ENCODE measurements at places on chromosomes 2 and 18.

DNA sequence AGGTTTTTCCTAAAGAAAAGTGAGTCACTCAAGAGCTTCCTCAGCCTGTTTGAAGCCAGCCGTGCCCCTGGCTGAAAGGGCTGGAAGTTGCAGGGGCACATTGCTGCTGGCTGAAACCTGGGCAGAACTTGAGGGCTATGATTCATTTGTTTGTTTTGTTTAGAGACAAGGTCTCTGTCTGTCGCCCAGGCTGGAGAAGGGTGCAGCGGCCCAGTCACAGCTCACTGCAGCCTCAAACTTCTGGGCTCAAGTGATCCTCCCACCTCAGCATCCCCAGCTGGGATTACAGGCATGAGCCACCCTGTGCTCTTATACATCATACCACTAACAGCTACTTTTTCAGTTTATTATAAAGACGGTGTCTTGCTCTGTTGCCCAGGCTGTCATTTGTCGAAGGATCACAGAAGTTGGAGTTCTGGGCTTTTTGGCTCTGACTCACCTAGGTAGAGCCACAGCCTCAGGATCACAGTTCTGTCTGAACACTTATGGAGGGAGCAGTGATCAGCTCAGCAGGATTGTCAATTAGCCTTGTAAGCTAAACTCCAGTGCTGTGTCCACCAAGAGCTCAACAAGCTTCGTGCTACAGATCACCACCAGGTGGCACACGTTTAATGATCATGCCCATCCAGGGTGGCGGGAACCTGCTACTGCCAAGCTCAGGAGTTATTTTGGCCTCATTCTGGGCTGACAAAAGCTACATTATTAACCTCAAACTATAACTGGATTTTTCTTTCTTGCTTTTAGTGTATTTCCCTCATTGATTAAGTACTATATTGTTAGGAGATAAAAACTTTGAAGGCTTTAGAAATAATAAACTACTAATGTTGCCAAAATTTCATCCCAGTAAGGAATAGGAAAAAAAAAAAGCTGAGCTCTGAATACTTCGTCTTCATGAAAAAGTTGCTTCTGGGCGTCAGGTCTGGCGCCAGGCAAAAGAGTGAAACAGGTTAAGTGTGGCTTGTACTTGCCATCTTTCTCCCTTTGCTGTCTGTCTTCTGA is 57.9 kb downstream of the ARHGEF33 start:
- DNase-seq, result peak; percentile 74

GRCh38 chr2:165567273-165567672 is 97.8 kb downstream of the CSRNP3 start:
- no peak for DNase-seq

- no peak for DNase-seq
These were observed 1653.8 kb upstream of the DDX18 start for GRCh38 chr2:116160657-116161056.

DNA sequence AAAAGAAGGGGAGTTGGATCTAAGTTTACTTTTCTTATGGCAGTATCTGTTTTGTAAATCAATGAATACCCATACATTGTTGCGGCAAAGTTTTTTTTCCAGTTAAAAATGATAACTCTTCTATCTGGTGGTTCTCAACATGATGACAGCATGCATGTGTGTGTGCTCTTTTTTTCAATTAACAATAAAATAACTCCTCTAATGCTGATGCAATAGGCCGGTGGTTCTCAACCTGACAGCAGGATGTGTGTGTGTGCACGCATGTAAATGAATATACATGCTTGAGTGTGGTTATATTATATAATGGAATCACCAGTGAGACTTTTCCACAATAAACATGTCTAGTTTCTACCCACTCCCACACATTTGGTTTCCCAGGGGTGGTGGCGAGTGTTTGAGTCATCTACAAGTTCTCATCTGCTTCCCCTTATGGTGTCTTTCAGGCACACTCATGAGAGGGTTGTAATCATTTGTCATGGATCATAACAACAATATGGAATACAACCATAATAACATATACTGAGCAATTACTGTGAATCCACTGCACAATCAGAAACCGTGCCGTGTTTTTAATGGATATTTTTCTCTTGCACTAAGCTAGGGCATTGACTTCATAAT is 31.2 kb downstream of the PARD3B start:
- DNase-seq, result no peak

- no peak for DNase-seq
These were observed 292.2 kb upstream of the MC4R start for GRCh38 chr18:60664736-60665135.

DNA sequence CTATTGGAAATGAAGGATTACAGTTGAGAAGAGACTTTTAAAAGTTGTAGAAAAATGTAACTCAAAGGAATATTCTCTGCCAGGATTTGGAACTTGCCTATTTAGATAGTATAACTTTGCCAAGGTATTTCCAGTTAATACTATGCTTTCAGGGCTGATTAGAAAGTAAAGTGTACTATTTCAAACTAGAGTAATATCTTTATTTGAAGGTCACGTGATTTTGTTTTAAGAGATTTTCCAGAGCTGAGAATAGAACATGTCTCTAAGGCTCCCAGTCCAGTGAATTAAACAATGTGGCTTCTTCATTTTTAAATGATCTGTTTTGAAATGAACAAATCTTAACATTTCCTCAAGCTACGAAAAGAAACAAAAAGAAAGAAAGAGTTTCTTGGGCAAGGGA is 53.9 kb downstream of the CCDC148 start:
- DNase-seq, result no peak

GRCh38 chr2:119207447-119207846 is 16.2 kb upstream of the STEAP3 start:
- no peak for DNase-seq

DNA sequence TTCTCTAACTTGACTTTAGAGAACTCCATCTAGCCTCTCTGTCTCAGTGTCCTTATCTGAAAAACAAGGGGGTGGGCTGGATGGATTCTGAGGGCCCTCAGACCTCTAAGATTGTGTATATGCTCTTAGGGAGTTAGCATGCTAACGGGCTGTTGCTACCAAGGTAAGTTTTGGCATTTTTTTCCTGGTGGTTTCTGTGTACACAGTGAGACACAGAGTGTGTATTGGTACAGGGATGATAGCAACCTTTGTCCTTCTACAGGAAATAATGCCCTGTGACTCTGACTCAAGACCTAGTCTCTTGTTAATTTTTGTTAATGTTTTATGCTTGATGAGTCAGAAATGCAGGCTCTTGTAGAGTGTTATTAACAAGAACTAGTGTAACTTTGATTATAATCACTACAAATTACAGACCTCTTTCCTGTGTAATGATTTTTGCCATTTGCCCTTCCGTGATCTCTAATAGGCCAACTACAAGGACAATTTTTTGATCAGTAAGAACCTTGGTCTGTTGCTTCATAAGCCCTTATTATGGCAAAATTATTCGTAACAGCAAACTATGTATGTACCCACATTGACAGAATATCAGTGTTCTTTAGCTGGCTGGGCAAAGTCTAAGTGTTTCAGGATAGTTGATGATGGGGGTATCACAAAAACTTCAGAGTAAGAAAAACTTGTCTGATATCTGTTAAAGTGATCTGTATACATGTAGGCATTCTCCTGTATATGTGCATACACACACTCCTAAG is 89.7 kb downstream of the SPTBN1 start:
- DNase-seq, result no peak

DNA sequence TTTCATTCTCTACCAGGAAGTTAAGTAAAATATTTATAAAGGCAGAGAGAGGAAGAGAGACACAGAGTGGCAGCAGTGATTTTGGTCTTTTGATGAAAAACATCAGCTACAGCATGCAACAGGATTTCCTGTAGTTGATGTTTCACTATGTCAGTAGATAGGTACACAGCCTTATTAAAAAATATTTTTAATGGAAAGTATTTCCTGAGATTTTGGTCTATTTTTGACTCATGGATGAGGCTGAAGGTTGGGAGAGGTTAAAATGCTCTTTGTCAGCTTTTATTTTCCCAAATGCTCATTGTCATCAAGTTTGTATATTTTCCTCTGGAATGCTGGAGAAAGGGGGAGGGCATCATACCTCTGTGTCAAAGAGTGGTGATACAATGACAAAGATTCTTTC is 1112.5 kb downstream of the CBLN2 start:
- no peak for DNase-seq

- peak; percentile 73 for DNase-seq
These were observed 11.7 kb upstream of the STK17B start for GRCh38 chr2:196183172-196183473.

GRCh38 chr2:120771111-120771780 is 35.6 kb downstream of the GLI2 start:
- no peak for DNase-seq

- no peak for DNase-seq
These were observed 39.7 kb downstream of the C2orf76 start for GRCh38 chr2:119326938-119327337.

DNA sequence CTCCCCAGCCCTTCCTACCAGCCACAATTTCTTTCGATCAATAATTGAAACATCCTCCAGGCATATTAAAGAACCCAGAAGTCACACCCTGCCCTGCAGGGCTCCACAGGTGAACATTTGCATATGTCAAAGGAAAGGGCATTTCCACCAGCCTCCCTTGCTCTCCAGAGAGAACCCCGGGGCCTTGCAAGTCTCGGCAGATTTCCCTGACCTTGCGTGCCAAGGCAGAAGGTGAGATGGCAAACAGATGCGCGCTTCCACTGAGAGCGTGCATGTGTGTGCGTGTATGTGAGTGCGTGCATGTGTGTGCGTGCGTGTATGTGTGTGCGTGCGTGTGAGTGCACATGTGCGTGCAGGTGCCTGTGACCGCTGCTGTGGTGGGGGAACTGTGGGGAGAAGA is 120.3 kb downstream of the INO80D start:
- no peak for DNase-seq

- no peak for DNase-seq
These were observed 96.1 kb upstream of the ZNF397 start for GRCh38 chr18:35144698-35145097.

GRCh38 chr18:8800445-8800844 is 95.1 kb downstream of the MTCL1 start:
- no peak for DNase-seq

DNA sequence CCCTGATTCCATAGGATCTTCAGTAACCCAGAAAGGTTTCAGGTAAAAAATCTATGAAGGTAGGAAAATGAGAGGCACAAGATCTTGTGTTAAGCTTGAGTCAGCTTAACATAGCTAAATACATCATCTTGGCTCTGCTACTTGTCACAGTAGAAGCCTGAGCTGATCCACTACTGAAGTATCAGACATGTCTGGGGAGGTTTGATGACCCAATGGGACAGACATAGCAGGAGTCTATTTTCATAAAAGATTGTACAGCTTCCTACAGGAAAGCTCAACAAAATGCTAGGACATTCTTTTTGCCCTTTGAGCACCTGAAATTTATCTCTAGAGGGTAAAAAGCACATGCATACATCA is 84.3 kb upstream of the FSHR start:
- DNase-seq, result no peak

DNA sequence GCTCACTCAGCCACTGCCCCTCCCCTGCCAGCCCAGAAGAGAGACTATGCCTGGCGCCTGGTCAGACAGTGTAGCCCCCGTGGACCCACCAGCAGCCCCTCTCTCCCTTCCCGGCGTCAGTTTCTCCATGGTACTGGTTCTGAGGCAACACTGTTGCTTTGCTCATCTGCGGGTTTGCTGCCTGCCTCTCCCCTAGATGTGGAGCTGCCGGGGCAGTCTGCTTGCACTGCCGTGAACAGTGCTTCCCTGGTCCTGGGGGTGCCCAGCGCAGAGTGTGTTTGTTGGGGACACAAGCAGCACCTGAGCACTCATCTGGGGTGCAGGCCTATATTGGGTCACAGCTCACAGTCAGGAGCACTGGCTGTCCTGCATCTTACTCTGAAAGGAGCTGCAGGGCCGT is 309.9 kb downstream of the NDUFA10 start:
- no peak for DNase-seq

- no peak for DNase-seq
These were observed 1103.3 kb upstream of the NRXN1 start for GRCh38 chr2:52135235-52135634.

DNA sequence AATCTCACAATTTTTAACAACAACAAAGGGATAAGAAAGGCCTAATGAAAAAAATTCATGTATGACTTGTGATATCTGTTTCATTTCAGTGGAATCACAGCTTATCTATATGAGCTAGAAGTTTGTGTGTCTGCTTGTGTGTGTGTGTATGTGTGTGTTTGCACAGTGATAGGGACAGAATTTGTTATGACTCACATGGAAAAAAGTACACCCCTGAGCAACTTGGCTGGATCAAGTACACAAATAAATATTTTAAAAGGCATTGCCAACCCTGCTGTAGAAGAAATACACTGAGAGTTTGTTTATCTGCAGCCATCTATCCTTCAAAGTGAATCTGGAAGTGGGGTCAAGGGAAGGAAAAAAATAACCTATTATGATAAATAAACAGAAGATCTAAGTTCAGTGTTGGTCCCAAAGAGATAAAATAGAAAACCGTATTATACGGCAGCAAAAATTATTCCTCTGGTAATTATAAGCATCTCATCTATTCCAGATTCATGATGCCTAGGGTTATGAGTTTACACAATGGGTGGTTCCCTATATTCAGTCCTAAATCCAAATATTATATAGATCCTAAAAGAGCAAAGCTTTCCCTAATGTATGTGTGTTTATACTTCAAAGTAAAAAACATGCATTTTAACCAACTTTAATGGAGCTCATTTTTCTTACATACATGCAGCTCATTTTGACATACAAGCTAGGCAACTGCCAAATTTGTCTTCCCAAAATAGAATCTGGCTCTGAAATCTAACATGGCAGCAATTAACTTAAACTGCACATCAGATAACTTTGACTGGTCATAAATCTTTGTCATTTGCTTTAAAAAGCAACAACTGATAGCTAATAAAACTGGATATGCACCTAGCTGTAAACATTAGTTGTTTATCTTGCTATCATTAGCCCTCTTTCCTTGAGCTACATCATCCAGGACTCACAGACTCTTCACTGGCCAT is 420.6 kb downstream of the IRS1 start:
- DNase-seq, result no peak

GRCh38 chr2:10883066-10883465 is 28.7 kb upstream of the KCNF1 start:
- DNase-seq, result no peak

GRCh38 chr18:66558773-66559172 is 45.1 kb downstream of the CDH19 start:
- no peak for DNase-seq

DNA sequence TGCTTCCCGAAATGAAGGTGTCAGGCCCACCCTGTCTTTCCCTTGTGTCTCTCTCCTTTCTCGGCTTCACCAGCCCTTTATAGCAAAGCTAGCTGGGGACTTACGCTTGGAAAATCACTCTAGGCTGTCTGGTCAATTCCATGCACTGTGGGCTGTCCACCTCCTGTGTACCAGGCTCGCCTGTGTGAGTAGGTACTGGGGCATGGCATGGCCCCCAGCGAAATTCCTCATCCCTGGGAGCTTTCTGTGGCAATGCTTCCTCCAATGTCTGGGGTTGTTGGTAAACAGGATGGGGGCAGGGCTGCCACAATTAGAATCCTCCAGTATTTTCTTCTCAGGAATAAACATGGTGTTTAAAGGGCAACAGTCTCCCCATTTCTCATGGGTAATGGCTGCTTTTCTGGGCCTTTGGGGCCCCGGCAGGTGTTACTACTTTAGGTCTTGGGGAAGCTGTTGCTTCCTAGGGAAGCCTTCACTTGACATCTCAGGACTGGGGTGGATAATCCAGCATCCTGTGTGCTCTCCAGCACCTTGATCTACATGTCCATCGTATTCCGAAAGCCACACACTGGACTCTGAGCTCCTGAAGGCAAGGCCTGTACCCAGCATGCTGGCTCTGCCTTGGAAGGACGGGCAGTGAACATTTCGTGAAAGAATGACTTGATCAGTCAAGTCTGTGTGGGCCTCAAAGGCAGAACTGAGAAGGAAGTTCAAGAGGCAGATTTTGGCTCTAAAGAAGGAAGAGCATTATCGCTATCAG is 21.1 kb downstream of the RHOB start:
- DNase-seq, result no peak

- no peak for DNase-seq
These were observed 2.6 kb downstream of the CHRNG start for GRCh38 chr2:232541961-232542714.

Data from DND-41 (cell line).